ENCODE measurements at places on chromosomes 13 and 19.

GRCh38 chr13:26468265-26468801 is 89.2 kb upstream of the WASF3 start:
- DNase-seq: no peak

GRCh38 chr19:51016798-51017683 is 2.5 kb downstream of the KLK10 start:
- DNase-seq: peak; percentile 90

DNA sequence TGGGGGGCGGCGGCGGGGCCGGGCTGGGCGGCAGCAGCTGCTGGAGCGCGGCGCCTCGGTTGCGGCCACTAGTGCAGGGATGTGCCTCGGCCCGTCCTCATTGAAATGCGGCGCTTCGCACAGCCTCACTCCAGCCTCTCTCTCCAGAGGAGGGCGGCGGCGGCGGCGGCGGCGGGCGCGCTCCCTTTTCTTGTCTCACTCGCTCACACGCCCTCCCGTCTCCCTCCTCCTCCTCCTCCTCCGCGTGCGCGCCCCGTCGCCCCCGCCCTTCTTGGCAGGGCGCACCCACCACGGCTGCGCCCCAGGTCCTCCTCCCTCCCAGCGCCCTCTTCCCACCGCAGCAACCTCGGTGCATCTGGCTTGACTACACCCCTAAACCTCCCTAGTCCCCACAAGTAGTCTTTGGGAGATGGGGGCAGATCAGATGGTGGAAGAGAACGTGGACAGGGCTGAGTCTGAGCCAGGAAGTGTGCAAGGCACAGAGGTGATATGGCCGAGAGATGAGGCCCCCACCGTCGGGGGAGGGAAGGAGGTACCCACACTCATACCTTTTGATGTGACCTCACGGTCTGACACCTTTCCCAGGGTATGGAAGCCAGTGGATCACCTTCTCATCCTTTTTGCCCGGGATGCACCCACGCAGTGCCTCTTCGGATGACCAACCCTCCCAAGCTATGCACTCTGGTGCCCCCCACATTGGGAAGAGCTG is at the start of gene DCLK1:
DCLK1 (minus strand) TSS at position 161 of the 709 bp plus-strand sequence.
- no peak for DNase-seq

DNA sequence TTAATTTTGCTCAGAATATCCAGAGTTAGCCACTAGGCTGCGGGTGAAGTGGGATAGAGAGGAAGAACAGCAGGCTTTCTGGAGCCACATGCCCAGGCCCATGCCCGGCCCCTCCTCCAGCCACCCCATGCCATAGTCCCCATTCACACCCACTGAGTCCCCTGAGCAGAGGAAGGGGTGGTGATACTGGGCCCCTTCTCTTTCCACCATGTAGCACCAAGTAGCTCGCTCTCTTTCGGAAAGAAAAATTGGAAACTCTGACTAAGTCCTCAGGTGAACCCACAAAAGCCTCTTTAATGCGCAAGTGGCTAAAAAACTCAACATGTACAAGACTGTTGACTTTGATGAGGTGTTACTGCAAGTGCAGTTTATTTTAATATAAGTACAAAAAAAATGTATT is 76.7 kb upstream of the GPR183 start:
- no peak for DNase-seq

- DNase-seq: no peak
Measured at GRCh38 chr13:31221057-31221456, 21.3 kb downstream of the B3GLCT start.

GRCh38 chr19:45499196-45500180 is 1.2 kb downstream of the PPM1N start:
- DNase-seq: peak; percentile 52

- DNase-seq: no peak
Measured at GRCh38 chr19:17473041-17473440, 2.7 kb downstream of the SLC27A1 start.

GRCh38 chr13:19604306-19604705 is 29.2 kb upstream of the MPHOSPH8 start:
- DNase-seq: peak; percentile 55

DNA sequence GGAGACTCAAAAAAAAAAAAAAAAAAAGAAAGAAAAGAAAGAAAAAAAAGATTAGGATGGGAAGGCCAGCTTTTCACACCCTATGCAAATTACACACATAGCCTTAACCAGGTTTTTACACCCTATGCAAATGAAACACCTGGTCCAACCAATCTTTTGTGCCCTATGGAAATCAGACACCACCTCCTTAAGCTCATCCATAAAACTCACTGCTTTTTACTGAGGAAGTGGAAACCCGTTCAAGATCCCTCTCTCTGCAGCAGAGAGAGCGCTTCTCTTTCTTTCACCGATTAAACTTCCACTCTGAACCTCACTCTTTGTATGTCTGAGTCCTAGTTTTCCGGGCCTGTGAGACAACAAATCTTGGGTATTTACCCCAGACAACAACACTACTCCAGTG is 25.3 kb upstream of the HOMER3 start:
- no peak for DNase-seq

DNA sequence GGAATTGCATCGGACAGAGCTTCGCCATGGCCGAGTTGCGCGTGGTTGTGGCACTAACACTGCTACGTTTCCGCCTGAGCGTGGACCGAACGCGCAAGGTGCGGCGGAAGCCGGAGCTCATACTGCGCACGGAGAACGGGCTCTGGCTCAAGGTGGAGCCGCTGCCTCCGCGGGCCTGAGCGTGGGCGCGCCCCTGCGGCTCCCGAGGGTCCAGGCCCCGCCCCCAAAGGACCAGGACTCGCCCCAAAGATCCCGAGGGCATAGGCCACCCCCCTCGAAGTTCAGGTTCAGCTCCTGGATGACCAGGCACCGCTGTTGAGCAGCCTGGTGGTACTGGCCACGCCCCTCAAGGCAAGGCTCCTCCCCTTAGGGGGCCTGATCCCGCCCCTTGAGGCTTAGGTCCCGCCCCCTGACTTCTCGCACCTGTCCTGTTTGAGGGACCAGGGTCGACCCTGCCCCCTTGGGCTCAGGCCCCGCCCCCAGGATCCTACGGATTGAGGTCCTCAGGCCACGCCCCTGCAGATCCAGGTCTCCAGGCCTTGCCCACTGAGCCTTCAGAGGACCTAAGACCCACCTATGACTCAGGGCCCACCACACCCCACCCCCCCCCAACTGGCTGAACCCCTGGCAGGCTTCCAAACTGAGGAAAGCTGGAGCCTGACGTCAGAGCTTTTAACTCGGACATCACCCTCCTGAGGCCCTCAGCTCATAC is 43.1 kb downstream of the CYP4F22 start:
- DNase-seq: no peak

- DNase-seq: no peak
Measured at GRCh38 chr13:100089465-100090032, 656 bp downstream of the PCCA start.

DNA sequence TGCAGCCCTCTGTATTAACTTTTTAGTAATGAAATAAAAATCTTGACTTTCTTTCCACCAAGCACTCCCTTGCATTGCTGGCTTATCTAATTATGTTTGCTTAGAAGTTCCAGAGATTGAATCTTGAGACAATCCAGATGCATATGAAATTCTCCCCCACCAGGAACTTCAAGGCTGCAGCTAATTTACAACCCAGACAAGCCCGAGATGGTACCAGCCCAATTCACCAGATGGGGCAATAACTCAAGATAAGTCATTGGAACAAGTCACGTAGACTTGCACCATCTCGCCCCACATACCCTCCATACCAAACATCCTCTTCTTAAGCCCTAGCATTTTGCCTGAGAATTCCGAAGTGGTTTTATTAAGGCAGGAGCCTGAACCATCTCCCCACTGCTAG is 29.0 kb downstream of the UTP14C start:
- DNase-seq: no peak

GRCh38 chr13:28475916-28476725 is 18.8 kb downstream of the FLT1 start:
- no peak for DNase-seq

DNA sequence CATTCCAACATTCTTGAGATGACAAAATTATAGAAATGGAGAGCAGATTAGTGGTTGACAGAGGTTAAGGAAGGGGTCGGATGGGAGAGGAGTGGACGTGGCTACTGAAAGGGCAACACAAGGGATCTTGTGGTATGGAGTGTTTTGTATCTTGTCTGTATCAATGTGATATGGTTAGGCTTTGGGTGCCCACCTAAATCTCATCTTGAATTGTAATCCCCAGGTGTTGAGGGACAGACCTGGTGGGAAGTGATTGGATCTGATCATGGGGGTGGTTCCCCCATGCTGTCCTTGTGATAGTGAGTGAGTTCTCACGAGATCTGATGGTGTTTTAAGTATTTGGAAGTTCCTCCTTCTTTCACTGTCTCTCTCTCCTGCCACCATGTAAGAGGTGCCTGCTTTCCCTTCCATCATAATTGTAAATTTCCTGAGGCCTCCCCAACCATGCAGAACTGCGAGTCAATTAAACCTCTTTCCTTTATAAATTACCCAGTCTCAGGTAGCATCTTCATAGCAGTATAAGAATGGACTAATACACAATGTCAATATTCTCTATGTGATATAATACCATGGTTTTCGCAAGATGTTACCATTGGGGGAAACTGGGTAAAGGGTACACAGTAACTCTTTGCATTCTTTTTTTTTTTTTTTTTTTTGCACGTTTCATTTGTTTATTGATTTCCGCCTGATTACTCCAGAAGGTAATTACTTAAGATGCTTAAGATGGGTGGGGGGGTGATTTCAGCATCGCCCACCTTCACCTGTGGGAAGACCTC is 4.9 kb upstream of the IFNL4 start:
- no peak for DNase-seq

- no peak for DNase-seq
Measured at GRCh38 chr13:40509876-40510275, 156.6 kb downstream of the FOXO1 start.

GRCh38 chr13:70784207-70784989 is 676.1 kb upstream of the KLHL1 start:
- DNase-seq: no peak

DNA sequence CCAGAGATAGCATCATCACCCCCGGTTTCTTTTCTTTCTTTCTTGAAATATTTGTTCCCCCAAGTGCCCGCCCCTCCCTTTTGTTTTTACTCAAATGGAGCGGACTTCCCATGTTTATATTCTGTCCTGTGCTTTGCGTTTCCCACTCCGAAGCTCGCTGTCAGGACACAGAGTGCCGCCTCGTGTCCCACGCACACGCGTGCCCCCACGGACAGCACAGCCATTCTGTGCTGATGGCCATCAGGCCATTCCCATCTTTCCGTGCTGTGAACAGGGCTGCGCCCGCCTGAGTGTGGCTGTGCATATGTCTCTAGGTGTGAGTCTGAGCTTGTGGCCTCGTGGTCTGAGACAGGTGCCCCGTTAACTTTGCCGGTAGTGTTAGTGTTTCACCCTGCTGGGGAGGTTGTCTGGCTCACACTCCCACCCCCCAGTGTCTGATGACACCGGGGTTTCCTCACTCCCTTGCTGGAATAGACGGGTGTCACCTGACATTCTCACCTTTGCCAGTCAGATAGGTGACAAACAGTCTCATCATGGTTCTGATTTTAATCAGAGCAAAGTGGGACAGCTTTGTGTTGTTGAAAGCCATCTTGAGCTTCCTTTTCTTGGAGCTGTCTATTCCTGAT is 6.9 kb downstream of the PAK4 start:
- DNase-seq: no peak

GRCh38 chr13:42392716-42393572 is 121.0 kb downstream of the AKAP11 start:
- no peak for DNase-seq

All from HuH-7.5 (cell line).